ENCODE measurements at places on chromosomes 7 and 10.

GRCh38 chr7:137421366-137421765 lies 77.8 kb upstream of the PTN start:
- no peak overlapping the region for H3K27ac ChIP-seq
- no peaks in the 10 kb centered on the region for H3K27me3 ChIP-seq
- H3K36me3 ChIP-seq, result no peaks in the 10 kb centered on the region
- H3K4me3 ChIP-seq, result no peak overlapping the region
- H3K4me1 ChIP-seq, result no peaks in the 10 kb centered on the region

DNA sequence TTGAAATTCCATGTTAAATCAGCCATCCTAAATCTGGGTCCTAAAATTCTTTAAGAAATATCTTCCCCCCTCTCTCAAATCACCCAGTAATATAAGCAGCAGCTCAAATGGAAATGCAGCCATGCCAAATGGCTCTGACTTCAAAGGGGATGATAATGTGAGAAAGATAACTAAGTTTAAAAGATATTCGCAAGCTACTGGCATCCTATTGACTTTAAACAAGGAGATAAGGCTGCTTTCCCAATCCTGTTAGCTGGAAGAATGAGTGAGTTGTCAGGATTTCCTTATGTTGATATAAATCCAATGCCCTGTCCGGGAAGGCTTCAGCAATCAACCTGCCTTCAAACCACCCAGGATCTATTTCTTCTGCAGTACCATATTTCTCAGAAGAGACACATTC lies 172.0 kb downstream of the FANK1 start:
- H3K27ac ChIP-seq, result no peak overlapping the region
- peaks cover 2% of the 10 kb centered on the region for H3K27me3 ChIP-seq
- DNase-seq, result no peak
- H3K36me3 ChIP-seq, result no peaks in the 10 kb centered on the region

- H3K4me1 ChIP-seq, result peaks cover 54% of the 10 kb centered on the region
- no peaks in the 10 kb centered on the region for H3K36me3 ChIP-seq
- H3K27ac ChIP-seq, result peak overlapping the region; percentile 77
- peak; percentile 62 for DNase-seq
- H3K27me3 ChIP-seq, result no peaks in the 10 kb centered on the region
Observed at GRCh38 chr10:69222157-69223027, 2.3 kb downstream of the HKDC1 start.

- H3K4me3 ChIP-seq, result no peak overlapping the region
- H3K36me3 ChIP-seq, result no peaks in the 10 kb centered on the region
- H3K27ac ChIP-seq, result no peak overlapping the region
- DNase-seq, result no peak
- peaks cover 8% of the 10 kb centered on the region for H3K4me1 ChIP-seq
Observed at GRCh38 chr7:531777-532176, 12.1 kb upstream of the PDGFA start.

GRCh38 chr10:115278294-115278693 lies 185.1 kb downstream of the ATRNL1 start:
- no peak overlapping the region for H3K27ac ChIP-seq
- no peaks in the 10 kb centered on the region for H3K4me1 ChIP-seq
- H3K36me3 ChIP-seq, result no peaks in the 10 kb centered on the region
- no peak overlapping the region for H3K4me3 ChIP-seq

GRCh38 chr7:155621418-155621980 lies 23.0 kb upstream of the RBM33 start:
- no peaks in the 10 kb centered on the region for H3K27me3 ChIP-seq
- no peak overlapping the region for H3K27ac ChIP-seq
- H3K36me3 ChIP-seq, result no peaks in the 10 kb centered on the region

- no peak overlapping the region for H3K27ac ChIP-seq
- no peak overlapping the region for H3K4me3 ChIP-seq
- H3K27me3 ChIP-seq, result no peaks in the 10 kb centered on the region
- no peak for DNase-seq
- H3K36me3 ChIP-seq, result no peaks in the 10 kb centered on the region
Observed at GRCh38 chr7:81611040-81611439, 158.8 kb downstream of the HGF start.

DNA sequence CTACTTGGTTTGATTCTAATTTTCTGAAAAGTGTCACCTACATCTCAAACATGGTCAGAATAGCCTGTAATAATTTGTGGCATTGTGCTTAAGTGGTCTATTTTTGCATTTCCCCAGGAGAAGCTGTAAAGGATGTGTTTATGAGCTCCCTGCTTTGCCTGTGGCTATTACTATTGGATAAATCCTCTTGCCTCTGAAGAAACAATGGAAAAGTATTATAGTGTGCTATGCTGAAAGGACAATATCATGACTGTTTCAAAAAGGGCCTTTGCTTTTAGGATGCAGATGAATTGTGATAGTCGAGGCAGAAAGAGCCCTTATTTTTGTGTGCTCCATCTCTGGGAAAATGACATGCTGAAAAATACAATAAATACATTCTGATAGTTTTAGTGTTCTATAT lies 94.1 kb upstream of the ARMC3 start:
- no peak for DNase-seq
- no peaks in the 10 kb centered on the region for H3K36me3 ChIP-seq
- no peaks in the 10 kb centered on the region for H3K27me3 ChIP-seq
- no peak overlapping the region for H3K27ac ChIP-seq

DNA sequence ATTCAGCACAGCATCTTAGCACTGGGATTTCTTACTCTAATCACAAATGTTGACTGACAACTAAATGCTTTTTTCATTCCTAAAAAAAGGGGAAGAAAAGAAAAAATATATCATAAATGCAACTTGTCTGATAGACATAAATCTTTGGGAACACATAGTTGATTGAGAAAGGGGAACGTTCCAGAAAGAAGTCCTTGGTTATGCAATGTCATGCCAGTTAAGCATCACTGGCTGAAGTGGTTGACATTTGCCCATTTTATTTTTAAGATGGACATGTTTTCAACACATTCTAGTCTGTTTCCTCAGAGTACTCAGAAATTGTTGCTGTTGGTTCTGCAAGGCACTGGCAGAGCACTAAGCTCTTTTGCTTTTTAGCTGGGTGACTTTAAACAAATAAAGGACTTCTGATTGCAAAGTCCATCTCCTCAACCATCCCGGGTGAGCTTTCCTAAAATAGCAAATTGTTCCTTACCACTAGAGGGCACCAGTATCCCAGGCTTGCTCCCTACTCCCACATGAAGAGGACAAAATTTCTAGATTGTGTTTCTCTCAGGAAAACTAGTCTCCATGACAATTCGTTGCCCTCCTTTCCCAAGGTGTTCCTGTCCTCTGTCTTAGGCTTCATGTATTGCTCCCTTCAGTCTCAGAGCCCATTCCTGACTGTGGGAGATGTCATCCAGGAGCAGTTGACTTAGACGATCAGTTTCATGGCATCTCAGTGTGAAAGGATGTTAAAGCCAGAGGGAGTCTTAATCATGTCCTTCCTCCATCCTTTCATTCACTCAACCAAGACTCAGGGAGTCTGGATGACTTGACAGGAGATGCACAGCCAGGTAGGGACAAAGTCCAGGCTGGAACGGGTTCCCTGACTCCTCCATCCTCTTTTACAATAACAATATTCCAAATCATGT lies 23.9 kb downstream of the OPALIN start:
- no peak overlapping the region for H3K27ac ChIP-seq
- peak; percentile 44 for DNase-seq
- peaks cover 8% of the 10 kb centered on the region for H3K27me3 ChIP-seq

DNA sequence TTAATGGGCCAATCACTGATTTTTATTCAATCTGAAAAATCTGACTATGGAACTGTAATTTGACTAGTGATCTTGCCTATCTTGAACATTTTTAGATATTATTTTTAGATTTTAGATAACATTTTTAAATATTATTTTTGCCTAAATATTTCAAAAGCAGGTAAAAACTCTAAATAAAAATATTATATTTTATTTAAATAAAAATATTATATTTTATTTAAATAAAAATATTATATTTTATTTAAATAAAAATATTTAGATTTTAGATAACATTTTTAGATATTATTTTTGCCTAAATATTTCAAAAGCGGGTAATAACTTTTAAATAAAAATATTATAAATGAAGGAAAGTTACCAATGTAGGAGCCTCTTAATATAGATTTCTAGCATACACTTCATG lies 187.8 kb downstream of the PHF14 start:
- no peak for DNase-seq
- H3K36me3 ChIP-seq, result no peaks in the 10 kb centered on the region
- H3K4me3 ChIP-seq, result no peak overlapping the region
- no peak overlapping the region for H3K27ac ChIP-seq
- no peaks in the 10 kb centered on the region for H3K4me1 ChIP-seq

DNA sequence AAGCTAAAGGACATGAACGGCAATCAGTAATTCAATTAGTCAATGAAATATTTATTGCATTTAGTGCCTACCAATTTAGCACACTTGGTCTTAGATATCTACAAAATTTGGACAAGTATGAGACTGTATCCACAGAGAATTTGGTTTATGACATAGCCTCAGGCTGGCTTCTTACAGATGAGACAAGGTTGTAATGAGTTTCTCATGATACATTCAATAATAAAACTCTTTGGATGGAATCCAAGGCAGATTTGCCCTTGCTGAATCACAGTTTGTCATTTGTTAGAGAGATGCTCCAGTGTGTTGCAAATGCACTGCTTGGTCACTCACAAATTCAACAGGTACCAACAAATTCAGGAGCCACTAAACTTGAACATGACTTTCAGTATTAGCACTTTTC lies 162.5 kb downstream of the GPR37 start:
- no peaks in the 10 kb centered on the region for H3K4me1 ChIP-seq
- no peak overlapping the region for H3K27ac ChIP-seq
- no peaks in the 10 kb centered on the region for H3K36me3 ChIP-seq
- no peaks in the 10 kb centered on the region for H3K27me3 ChIP-seq
- DNase-seq, result no peak
- no peak overlapping the region for H3K4me3 ChIP-seq

DNA sequence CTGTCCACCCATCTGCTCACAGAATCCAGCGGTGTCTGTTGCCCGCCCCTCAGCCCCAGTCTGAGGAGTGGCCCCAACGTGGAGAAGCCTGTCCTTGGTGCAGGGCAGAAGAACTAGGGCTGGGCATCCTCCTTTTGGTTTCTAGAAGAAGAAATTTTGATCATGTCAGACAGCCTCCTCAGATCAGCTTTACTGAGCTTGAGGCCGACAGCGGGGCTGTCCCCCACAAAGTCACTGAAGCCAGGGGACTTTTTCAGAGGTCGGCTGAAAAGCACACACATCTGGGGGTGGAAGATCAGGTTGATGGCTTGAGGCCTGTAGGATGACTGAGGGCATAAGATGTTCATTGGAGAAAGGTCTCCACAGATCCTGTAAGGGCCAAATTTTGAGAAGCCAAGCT lies 767.9 kb downstream of the GRID1 start:
- no peak overlapping the region for H3K4me3 ChIP-seq
- no peak for DNase-seq
- no peaks in the 10 kb centered on the region for H3K4me1 ChIP-seq

DNA sequence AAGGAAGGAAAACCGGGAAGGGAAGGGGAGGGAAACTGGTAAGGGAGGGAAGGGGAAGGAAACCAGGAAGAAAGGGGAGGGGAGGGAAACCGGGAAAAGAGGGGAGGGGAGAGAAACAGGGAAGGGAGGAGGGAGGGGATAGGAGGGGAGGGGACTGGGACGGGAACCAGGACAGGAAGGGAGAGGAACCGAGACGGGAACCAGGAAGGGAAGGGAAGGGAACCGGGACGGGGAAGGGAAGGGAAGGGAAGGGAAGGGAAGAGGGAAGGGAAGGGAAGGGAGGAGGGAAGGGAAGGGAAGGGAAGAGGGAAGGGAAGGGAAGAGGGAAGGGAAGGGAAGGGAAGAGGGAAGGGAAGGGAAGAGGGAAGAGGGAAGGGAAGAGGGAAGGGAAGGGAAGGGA lies 13.6 kb downstream of the C10orf67 start:
- H3K4me3 ChIP-seq, result no peak overlapping the region
- no peak for DNase-seq
- no peak overlapping the region for H3K27ac ChIP-seq
- H3K27me3 ChIP-seq, result peaks cover 1% of the 10 kb centered on the region
- H3K4me1 ChIP-seq, result no peaks in the 10 kb centered on the region

DNA sequence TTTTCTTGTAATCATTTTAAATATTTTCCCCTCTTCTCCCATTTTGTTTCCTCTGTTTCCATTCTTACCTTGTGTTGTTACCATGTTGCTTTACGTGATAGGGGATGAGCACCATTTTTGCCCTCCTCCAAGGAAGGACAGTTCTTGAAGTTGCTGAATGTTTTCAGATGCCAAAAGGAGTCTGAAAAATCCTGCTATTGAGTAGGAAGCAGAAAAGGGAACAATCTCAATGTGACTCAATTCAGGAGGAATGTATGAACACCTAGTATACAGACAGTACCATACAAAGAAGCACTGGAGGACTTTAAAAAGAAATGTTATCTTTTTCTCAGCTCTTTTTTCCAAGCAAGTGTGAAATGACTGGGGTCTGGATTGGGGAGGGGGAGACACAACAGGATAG lies 5.1 kb upstream of the NAMPT start:
- H3K27me3 ChIP-seq, result no peaks in the 10 kb centered on the region
- no peak overlapping the region for H3K27ac ChIP-seq
- H3K4me1 ChIP-seq, result peaks cover 23% of the 10 kb centered on the region
- H3K4me3 ChIP-seq, result no peak overlapping the region
- no peaks in the 10 kb centered on the region for H3K36me3 ChIP-seq

DNA sequence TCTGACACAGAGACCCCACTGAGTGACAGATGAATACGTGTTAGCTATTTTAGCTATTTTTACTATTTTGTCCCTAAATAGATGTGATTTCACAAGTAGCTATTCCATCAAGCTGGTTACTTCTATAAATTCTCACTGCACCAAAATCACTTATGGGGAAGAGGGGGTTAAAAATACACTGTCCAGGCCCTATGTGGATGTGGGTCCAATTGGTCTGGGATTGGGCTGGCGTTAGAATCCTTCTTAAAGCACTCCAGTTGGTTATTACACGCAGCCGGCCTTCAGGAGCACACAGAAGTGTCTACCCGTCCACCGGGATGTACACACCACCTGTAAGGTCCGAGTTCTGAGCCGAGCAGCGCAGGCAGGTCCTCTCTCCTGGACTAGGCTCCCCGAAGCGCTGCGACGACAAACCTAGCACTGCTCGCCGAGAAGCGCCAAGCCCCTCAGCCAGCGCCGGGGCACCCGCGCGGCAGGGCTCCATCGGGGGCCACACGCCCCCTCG lies 222.3 kb upstream of the MKLN1 start:
- peak overlapping the region; percentile 68 for H3K4me3 ChIP-seq
- peak overlapping the region; percentile 64 for H3K27ac ChIP-seq
- peaks cover 4% of the 10 kb centered on the region for H3K36me3 ChIP-seq
- H3K27me3 ChIP-seq, result no peaks in the 10 kb centered on the region

DNA sequence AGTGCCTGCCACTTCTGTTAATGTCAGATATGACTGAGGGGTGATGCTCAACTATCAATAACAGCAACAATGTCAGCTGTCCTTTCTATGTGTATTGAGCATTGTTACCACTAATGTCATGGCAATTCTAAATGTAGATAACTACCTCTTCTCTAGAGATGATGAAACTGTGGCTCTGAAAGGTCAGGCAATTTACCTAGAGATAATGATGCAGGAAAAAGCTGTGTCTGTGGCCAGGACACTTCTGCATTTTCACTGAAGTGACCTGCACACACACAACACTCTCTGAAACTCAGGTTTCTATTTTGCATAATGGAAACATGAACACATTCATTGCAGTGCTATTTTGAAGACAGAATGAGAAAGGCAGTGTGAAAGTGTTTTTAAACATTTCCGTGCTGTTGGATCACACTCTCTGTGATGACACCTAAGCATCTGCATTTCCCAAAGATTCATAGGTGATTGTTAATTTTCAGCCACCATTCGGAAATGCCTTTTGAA lies 148.2 kb downstream of the KCND2 start:
- H3K4me1 ChIP-seq, result no peaks in the 10 kb centered on the region
- no peaks in the 10 kb centered on the region for H3K27me3 ChIP-seq
- H3K4me3 ChIP-seq, result no peak overlapping the region
- H3K27ac ChIP-seq, result no peak overlapping the region

All from HepG2 (cell line).